SIG-M5 (cell line): ENCODE measurements at places on chromosomes 7 and 10.

GRCh38 chr10:116257785-116258184 lies 15.2 kb downstream of the GFRA1 start:
- no peak for DNase-seq

- DNase-seq = no peak
These were observed 22.5 kb downstream of the ORC5 start for GRCh38 chr7:104185346-104185745.

DNA sequence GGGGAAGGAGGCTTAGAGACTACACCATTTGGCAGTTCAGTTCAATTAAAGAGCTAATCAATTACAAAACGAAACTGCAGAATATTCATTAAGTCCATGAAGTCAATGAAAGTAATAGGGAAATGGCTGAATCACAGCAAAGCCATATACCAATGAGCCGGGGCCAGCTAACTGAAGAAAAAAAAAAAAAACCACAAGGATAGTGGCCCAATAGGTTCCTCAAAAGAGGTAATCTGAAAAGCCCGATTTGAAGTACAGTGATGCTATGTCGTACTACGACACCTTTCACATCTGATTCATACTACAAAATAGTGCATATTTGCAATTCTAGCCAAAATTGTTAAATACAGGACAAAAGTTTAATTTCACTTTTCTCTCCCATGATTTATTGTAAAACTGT lies 2.5 kb downstream of the ARHGAP12 start:
- no peak for DNase-seq

GRCh38 chr10:122261584-122261983 lies 9.5 kb upstream of the BTBD16 start:
- no peak for DNase-seq

DNA sequence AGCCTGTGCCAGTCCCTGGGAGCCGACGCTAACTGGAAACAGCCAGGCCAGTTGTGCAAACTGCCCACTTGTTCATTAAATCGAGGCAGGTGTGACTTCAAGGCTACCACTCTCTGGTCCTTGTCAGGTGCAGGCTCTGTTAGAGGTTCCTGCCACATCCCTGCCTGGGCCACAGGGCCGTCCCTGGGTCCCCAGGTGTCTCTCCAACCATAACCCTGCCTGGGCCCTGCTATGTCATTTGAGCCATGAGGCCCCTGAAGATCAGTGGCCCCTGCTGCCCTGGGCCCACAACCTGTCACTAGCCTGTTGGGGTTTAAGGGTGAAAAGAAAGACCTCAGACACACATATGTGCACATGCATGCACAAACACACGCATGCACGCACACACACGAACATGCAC lies 326.9 kb downstream of the TNS3 start:
- no peak for DNase-seq

- peak; percentile 60 for DNase-seq
These were observed 112.1 kb downstream of the LMBR1 start for GRCh38 chr7:156780724-156781455.

DNA sequence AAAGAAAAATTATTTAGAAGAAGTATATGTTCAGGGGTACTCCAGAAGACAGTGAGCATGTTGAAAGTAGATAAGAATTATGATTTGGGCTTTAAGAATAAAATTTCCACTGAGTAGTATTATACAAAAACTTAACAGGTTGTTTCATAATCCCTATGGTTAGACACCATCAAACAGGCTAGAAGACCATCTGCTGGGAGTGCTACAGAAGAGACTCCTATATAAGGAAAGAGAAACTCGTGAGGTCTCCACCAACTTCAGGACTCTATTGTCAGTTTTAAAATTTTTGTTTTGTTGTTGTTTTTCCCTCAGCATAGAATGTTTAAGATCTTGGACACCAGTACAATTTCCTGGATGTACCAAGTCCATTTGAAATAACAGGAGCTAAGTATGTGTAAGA lies 13.1 kb downstream of the DNAJC1 start:
- no peak for DNase-seq

- DNase-seq = no peak
These were observed 28.0 kb downstream of the NUDT1 start for GRCh38 chr7:2269991-2270460.

- no peak for DNase-seq
These were observed 42.1 kb downstream of the NOD1 start for GRCh38 chr7:30436518-30436917.

DNA sequence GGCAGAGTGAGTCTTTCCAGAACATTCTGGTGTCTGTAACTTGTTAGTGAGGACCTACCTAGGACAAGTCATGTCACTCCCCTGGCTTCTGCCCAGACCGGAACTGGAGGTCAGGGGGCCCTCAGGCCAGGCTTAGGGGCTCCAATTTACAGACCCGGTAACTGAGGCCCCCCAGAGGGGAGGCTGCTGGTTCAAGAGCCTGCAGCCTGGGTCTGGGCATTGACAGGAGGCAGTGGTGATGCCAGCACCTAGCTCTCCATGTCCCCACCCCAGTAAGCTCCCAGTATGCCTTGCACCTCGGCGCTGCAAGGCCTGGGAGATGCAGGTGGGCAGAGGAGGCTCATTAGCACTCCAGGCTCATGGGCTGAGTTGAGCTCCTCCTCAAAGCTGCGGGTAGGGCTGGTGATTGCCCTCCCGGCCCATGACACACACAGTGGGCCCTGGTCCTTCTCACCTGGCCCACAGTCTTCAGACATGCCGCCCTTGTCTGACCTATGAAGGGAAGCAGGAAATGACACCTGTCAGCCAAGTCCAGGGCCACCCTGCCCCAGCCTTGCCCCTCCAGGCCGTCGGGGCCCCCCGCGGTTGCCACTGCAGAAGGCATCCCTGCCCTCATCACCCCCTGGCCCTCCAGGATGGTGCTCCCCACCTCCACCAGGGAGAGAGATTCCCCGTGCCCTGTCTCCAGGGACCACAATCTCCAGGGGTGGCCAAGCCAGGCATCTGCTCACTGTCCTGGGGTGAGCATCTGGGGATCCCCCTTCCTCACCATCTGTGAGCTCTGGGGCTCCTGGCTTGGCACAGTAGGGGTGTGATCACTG lies 88.3 kb upstream of the TMEM248 start:
- DNase-seq = no peak

- DNase-seq = no peak
These were observed 64.4 kb downstream of the GRB10 start for GRCh38 chr7:50718311-50718710.

GRCh38 chr10:128209862-128210214 lies 83.6 kb upstream of the MKI67 start:
- no peak for DNase-seq

- DNase-seq = no peak
These were observed 28.5 kb downstream of the CHCHD3 start for GRCh38 chr7:133053321-133053891.

GRCh38 chr7:129671266-129671665 lies 59.7 kb downstream of the NRF1 start:
- DNase-seq = no peak

GRCh38 chr10:62317257-62317656 lies 48.6 kb upstream of the RTKN2 start:
- DNase-seq = no peak

GRCh38 chr10:30111340-30112022 lies 52.1 kb upstream of the JCAD start:
- DNase-seq = no peak

DNA sequence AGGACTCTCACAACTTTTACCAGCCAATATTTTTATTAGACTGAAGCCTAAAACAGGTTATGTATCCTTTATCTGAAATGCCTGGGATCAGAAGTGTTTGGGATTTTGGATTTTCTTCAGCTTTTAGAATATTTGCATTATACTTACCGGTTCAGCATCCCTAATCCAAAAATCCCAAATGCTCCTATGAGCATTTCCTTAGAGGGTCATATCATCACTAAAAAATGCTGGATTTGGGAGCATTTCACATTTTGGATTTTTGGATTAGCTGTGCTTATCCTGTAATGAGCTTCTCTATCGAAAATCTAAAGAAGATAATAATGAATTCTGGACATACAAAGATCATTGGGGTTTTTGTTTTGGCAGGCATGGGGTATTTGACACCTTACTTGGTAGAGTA lies 53.0 kb downstream of the RALA start:
- DNase-seq = no peak

DNA sequence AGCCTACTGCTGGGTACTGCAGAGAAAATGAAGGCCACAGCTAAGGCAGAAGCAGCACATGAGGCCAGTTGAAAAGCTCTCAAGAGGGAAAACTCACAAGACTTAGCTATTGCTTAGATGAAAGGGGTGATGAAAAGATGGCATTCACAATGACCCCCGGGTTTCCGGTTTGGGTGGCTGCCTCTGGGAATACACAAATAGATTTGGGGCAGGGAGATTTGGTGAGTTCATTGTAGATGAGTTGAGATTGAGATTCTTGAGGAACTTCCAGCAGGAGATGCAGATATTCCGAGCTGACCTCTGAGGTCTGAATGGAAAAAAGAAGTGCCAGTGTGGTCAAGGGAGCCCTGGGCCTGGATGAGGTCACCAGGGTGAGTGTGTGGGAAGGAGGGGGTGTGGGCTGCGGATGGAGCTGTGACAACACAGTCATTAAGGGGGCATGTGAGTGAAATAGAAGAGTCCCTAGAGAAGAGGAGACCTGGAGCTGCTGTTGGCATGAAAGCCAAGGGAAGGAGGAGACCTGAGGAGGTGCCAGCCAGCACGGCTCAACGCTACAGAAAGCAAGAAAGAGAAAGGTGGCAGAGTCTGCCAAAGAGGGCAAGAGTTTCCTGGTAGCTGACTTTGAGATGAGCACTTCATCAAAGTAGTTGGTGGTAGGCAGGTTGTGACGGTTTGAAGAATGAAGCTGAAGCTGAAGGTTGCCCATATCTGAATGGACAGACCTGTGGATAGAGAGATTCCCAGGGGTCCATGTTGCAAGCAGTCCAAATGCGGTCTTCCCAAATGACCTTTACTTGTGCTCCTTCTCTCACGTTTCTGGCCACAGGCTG lies 43.7 kb downstream of the HIF1AN start:
- DNase-seq = no peak

GRCh38 chr7:154371424-154371823 lies 319.2 kb downstream of the DPP6 start:
- DNase-seq = no peak

DNA sequence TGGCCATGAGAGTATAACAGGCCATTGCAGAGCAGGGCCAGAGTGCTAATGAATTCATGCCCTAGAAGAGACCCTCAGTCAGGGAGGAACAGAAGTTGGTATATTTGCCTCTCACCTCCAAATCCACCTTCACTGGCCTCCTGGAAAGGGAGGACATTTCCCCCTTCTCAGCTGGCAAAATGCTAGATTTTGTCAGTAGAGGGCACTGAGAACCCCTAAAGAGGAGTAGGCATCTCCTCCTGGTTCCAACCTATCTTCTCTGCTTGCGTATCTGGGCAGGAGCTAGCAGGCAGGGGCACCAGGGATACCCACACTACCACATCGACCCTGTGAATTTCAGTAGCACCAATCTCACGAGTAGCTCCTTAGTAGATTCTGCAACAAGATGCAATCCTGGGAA lies 79.8 kb upstream of the GHITM start:
- DNase-seq = no peak

DNA sequence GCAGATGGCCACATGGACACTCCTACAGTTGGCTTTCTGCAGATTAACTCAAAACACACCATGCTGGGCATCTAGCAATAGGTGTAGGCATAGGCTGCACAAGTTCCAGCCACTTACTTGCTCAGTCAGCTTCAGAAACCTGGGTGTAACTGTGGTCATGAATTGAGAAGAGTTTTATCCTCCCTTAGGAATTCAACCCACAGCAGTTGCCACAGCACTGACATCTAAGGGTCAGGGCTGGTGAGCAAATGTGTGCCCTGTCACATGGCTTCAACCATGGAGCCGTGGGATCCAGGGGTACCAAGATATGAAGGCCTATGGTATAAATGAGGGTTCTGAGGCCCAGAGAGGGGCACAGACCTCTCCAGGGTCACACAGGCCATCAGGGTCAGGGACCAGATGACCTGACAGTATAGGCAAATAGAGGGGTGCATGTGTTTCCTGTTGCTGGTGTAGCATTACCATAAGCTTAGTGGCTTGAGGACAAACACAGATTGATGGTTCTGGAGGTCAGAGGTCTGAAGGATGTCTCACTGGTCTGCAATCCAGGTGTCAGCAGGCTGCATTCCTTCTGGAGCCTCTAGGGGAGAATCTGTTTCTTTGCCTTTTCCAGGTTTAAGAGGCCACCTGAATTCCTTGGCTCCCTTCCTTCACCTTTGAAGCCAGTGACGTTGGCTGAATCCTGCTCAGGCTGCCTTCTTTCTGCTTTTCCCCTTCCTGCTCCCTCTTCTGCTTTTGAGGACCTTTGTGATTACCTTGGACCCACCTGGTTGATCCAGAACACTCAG lies 24.1 kb downstream of the MINDY4 start:
- no peak for DNase-seq

DNA sequence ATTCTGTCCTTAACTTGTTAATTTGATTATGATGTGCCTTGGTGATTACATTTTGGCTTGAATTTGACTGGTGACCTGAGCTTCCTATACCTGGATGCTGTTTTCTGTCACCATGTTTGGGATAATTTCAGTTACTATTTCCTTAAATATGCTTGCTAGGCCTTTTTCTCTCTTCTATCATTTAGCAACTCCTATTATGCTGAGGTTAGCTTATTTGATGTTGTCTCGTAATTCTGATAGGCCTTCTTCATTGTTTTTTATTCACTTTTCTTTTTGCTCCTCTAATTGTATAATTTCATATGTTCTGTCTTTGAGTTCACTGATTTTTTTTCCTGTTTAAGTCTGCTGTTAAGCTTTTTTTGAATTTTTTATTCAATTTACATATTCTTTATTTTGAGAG lies 184.9 kb downstream of the ITGB1 start:
- no peak for DNase-seq

DNA sequence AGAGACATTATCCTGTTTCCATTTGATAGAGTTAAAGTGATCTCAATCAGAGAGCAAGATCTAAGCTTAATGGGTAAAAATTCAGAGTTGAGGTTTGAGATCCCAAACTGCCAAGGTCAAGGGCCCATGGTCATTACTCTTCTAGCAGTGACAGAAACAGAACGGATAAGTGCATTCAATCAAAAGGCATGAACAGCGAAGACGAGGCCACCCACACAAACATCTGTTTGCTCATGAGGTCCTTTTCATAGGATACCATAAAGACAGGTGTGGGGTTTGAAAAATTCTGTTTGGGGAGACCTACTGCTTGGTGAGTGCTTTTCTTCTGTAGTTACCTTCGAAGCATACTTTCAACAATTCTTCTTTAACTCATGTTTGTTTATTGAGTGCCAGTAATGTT lies 58.3 kb downstream of the SEMA3C start:
- no peak for DNase-seq

DNA sequence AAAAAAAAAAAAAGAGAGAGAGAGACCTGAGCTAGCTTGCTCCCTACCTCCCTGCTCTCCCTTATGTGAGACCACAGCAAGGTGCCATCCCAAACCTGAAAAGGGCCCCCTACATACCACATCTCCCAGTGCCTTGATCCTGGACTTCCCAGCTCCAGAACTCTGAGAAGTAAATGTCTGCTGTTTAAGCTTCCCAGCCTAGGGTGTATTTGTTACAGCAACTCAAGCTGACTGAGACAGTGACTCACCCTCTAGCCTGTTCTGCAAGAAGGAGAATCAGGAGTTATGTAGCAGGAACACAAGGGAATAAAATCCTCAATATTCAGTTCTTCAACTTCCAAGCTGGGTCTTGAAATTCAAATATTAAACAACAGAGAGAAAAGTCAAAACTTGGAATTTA lies 52.1 kb upstream of the TMEM72 start:
- no peak for DNase-seq
